ENCODE measurements at places on chromosomes 11 and 22. TPM values are rescaled to one million over a fixed set of nuclear protein-coding genes. Genes with fewer than 3 reads are reported as not detected.

Gene MAPK11
- total RNA-seq = 1.5 TPM

Gene TMEM132A
- 98.2 TPM for total RNA-seq

Gene IGSF9B
- total RNA-seq = 42.3 TPM

Gene YIF1A
- total RNA-seq = 75.9 TPM

DNA sequence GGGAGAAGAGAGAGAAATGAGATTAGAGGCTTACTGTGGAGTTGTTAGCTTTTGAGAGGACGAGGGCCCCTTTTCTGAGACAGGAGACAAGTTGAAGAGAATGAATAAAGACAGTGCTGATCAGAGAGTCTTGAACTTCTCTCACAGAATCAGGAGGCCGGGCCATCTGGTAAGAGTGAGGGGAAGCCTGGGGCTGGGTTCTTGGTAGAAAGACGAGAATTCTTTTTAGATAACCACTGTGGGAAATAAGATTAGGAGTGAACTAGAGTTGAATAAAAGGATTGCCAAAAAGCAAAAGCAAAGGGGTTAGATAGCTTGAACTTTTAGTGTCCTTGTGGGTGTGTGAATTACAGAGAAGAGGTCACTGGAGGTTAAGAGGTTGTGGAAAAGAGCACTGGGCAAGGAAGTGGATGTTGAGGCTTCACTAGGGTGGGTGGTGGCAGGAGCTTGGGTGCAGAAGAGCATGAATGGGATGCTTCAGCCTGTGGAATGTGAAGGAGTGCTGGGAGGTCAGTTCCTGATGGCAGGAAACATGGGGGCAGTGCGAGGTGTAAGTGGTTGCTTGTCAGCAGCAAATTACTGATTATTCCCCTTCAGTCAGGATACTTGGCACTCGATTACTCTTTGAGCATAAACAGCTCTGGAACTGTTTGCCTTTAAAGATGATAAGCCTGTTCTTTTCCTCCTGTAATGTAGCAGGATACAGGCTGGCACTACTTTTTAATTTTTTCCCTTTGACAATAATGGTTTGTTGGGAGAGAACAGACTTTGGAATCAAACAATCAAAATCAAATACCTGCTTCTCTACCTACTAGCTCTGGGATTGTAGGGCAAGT lies 98.3 kb downstream of the ARHGAP42 start:
- no peak overlapping the region for H3K4me3 ChIP-seq
- DNase-seq = no peak
- peaks cover 2% of the 10 kb centered on the region for H3K4me1 ChIP-seq
- H3K27me3 ChIP-seq = no peaks in the 10 kb centered on the region
- H3K36me3 ChIP-seq = no peaks in the 10 kb centered on the region

- H3K4me1 ChIP-seq = no peaks in the 10 kb centered on the region
- no peak overlapping the region for H3K27ac ChIP-seq
- DNase-seq = no peak
- H3K4me3 ChIP-seq = no peak overlapping the region
- peaks cover 12% of the 10 kb centered on the region for H3K27me3 ChIP-seq
Measured at GRCh38 chr22:42857845-42858481, 890 bp upstream of the ARFGAP3 start.

- H3K36me3 ChIP-seq = no peaks in the 10 kb centered on the region
- H3K27me3 ChIP-seq = no peaks in the 10 kb centered on the region
- no peak for DNase-seq
- H3K4me3 ChIP-seq = no peak overlapping the region
- H3K27ac ChIP-seq = no peak overlapping the region
Measured at GRCh38 chr22:20840646-20841371, 17.8 kb downstream of the PI4KA start.

GRCh38 chr11:118092907-118093571 lies 6.3 kb upstream of the SMIM35 start:
- no peak for DNase-seq
- H3K4me1 ChIP-seq = no peaks in the 10 kb centered on the region
- no peak overlapping the region for H3K27ac ChIP-seq
- H3K27me3 ChIP-seq = no peaks in the 10 kb centered on the region
- no peaks in the 10 kb centered on the region for H3K36me3 ChIP-seq

GRCh38 chr22:46069521-46070214 lies 80.7 kb upstream of the PPARA start:
- peaks cover 25% of the 10 kb centered on the region for H3K27me3 ChIP-seq
- no peaks in the 10 kb centered on the region for H3K36me3 ChIP-seq
- no peaks in the 10 kb centered on the region for H3K4me1 ChIP-seq
- H3K4me3 ChIP-seq = peak overlapping the region; percentile 84
- no peak overlapping the region for H3K27ac ChIP-seq

DNA sequence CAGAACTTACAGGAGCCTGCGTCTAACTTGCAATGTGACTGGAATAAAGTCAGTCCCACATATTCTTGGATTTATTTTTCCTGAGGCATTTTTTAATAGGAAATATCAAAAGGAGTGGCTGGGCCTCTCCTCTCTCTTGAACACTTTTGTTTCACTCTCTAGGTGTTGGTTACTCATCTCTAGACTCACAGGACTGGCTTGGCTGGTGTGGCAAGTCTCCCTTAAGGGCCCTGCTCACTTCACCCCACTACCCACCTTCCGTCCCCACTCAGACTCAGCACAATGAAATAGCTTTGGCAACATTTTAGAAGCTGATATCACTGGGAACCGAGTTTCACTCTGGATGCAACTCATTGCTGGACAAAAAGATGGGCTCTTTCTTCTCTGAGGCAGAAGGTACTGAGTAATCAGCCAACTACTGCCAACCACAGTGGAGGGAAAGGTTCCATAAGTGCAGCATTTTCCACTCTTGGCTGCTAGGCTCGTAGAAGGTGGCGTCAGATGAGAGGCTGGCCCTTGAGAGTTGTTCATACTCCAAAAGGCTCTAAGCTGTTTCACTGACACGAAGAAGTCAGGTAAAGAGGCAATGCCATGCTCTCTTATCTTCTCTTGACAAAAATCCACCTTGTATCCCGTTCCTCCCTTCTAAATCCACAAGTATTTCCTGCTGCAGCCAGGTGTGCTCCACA lies 390.6 kb downstream of the SOX6 start:
- no peak overlapping the region for H3K27ac ChIP-seq
- H3K4me1 ChIP-seq = no peaks in the 10 kb centered on the region
- H3K36me3 ChIP-seq = no peaks in the 10 kb centered on the region
- DNase-seq = no peak
- no peak overlapping the region for H3K4me3 ChIP-seq

- peak overlapping the region; percentile 37 for H3K4me3 ChIP-seq
- DNase-seq = peak; percentile 86
- H3K36me3 ChIP-seq = peaks cover 8% of the 10 kb centered on the region
- H3K27ac ChIP-seq = no peak overlapping the region
Measured at GRCh38 chr11:9506489-9507276, 45.9 kb downstream of the ZNF143 start.

- H3K27me3 ChIP-seq = no peaks in the 10 kb centered on the region
- H3K4me3 ChIP-seq = no peak overlapping the region
- no peaks in the 10 kb centered on the region for H3K4me1 ChIP-seq
- no peak overlapping the region for H3K27ac ChIP-seq
Measured at GRCh38 chr11:110764485-110764884, 52.2 kb upstream of the ARHGAP20 start.

DNA sequence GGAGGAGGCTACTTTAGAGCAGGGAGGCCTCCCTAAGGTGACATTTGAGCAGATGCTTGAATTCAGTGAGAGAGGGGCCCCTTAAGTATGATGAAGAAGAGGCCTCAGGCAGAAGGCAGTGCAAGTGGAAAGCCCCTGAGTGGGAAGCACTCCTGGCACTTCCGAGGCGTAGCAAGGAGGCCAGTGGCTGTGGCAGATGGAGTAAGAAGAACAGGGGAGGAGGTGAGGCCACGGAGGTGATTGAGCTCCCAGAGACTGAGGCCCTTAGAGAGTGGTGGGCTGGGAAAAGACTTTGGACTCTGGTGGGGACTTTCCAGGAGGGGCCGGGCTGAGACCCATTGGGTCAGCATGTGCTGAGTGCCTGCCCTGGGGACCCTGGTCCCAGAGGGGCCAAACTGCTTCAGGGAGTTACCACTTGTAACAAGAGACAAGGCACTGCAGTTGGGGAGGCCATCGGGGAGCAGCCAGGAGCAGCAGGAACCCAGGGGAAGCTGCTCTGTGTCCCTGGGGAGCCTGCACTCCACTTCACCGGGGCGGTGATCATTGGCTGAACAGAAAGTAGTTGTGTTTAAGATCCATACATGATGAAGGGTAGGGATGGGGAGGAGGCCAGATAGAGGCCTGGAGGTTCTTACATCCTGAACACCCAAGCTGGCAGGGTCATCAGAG lies 2.5 kb upstream of the CENPM start:
- no peak for DNase-seq
- H3K27ac ChIP-seq = no peak overlapping the region
- H3K4me1 ChIP-seq = peaks cover 7% of the 10 kb centered on the region
- peaks cover 3% of the 10 kb centered on the region for H3K36me3 ChIP-seq

Measured in H1 (cell line).